ENCODE measurements at places on chromosomes 16 and 17.

GRCh38 chr17:49297141-49297540 lies 64.9 kb downstream of the ZNF652 start:
- no peaks in the 10 kb centered on the region for H3K27me3 ChIP-seq
- no peak overlapping the region for H3K4me3 ChIP-seq
- no peak overlapping the region for H3K27ac ChIP-seq
- DNase-seq: no peak
- H3K4me1 ChIP-seq: no peaks in the 10 kb centered on the region

GRCh38 chr17:21209511-21210175 lies 4.3 kb downstream of the TMEM11 start:
- no peaks in the 10 kb centered on the region for H3K27me3 ChIP-seq
- no peak for DNase-seq
- H3K27ac ChIP-seq: no peak overlapping the region
- no peak overlapping the region for H3K4me3 ChIP-seq

DNA sequence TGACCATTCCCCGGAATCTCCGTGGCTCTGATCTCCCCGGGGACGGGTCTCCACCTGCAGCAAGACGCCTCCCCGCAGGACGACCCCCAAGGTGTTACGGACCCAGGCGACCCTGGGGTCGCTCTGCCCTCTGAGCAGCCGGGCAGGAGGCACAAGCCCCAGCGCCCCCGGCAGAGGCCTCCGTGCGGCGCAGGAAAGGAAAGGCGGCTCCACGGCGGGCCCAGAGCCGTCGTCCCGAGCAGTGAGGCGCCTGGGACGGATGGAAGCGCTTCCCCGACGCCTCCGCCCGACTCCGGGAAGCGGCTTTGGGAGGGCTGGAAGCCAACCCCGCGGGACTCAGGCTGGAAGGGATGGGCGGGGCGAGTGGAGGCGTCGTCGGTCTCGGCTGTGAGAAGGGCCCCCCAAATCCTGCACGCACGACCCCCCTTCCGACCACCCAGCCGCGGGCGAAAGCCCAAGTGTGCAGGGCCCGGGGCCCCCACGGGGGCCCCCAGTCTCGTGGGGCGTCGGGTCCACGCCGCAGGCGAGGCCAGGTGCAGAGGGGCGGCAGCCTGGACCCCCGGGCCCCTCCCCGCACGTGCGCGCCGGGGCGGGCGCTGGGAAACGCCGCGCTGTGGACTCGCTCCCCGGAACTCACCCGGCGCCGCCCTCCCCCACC lies 32.7 kb upstream of the RPH3AL start:
- H3K27ac ChIP-seq: no peak overlapping the region
- DNase-seq: no peak
- peaks cover 15% of the 10 kb centered on the region for H3K4me1 ChIP-seq
- peak overlapping the region; percentile 51 for H3K4me3 ChIP-seq
- peaks cover 3% of the 10 kb centered on the region for H3K27me3 ChIP-seq
- H3K36me3 ChIP-seq: no peaks in the 10 kb centered on the region

DNA sequence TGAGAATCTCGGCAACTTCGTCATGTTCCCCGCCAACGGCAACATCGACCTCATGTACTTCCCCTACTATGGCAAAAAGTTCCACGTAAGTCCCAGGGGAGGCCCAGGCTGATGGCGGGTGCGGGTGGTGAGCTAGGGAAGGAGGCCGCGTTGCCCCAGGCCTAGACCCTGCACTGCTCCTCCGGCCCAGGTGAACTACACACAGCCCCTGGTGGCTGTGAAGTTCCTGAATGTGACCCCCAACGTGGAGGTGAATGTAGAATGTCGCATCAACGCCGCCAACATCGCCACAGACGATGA lies 4.8 kb downstream of the ATP1B2 start:
- H3K27ac ChIP-seq: no peak overlapping the region
- H3K4me1 ChIP-seq: peaks cover 14% of the 10 kb centered on the region
- peaks cover 15% of the 10 kb centered on the region for H3K27me3 ChIP-seq
- DNase-seq: no peak
- no peak overlapping the region for H3K4me3 ChIP-seq
- H3K36me3 ChIP-seq: no peaks in the 10 kb centered on the region

Data from CD4-positive, alpha-beta T cell (primary cell).